ENCODE measurements at places on chromosomes 11 and 22.

DNA sequence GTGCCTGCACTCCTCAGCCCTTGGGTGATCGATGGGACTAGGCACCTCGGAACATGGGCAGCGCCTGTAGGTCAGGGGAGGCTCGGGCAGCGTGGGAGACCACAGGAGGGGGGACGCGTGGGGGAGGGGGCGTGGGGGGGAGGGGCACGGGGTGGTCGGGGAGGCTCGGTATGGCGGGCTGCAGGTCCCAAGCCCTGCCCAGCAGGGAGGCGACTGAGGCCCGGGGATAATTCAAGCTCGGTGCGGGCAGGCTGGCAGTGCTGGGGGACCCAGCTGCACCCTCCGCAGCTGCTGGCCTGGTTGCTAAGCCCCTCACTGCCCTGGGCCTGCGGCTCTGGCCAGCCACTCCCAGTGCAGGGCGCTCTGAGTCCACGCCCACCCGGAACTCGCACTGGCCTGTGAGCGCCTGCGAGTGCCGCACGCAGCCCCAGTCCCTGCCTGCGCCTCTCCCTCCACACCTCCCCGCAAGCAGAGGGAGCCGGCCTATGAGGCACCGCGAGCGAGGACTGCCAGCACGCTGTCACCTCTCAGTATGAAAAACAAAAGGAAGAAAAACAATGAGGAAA lies 1698.3 kb upstream of the RAG2 start:
- DNase-seq, result no peak

- peak; percentile 81 for DNase-seq
Measured at GRCh38 chr11:63888170-63889086, 28.5 kb downstream of the RCOR2 start.

GRCh38 chr11:6351782-6352382 lies 31.6 kb upstream of the CAVIN3 start:
- DNase-seq, result no peak

DNA sequence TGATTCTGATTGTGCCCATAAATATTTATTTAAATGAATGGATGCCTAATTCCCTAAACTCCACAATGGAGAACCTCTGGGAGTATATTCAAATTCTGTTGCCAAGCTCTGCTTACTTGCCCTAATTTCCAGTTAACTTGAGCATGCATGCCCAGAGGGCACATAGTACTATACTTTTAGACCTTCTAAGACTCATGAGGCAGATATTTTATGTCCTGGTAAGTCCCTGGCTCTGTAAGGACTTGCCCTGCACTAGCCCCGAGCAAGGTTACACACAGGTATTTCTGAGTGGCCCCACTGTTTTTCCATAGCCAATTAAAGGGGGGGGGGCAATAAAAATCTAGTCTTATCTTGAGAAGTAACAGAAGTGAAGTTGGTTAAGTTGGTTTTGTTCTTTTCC lies 21.1 kb upstream of the CAPRIN1 start:
- DNase-seq, result no peak

GRCh38 chr22:17777717-17778044 lies 3.4 kb upstream of the BID start:
- DNase-seq, result no peak

Data from CD4-positive, alpha-beta T cell treated with Interleukin-6 at 100 ng/mL for 8 hours (primary cell).